ENCODE measurements at places on chromosomes 1 and 21.

DNA sequence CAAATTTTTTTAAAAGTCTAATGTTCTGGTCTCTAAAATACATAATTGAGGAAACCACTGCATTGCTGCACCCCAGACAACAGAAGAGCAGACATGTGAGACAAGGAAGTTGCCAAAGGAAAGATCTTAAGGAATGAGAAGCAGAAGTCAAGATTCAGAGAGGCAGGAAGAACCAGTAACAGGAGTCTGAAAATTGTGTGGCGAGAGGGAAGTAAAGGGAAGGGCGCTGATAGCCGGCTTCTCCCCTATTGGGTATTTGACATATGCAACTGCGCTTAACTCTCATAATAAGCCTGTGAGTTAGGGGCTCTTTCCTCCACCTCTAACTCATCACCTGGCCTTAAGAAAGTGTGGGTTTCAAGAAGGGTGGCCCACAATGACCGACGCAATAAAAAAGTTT lies 21.9 kb upstream of the KIF14 start:
- DNase-seq = no peak

- no peak for DNase-seq
Measured at GRCh38 chr1:37415611-37416244, 58.7 kb upstream of the ZC3H12A start.

DNA sequence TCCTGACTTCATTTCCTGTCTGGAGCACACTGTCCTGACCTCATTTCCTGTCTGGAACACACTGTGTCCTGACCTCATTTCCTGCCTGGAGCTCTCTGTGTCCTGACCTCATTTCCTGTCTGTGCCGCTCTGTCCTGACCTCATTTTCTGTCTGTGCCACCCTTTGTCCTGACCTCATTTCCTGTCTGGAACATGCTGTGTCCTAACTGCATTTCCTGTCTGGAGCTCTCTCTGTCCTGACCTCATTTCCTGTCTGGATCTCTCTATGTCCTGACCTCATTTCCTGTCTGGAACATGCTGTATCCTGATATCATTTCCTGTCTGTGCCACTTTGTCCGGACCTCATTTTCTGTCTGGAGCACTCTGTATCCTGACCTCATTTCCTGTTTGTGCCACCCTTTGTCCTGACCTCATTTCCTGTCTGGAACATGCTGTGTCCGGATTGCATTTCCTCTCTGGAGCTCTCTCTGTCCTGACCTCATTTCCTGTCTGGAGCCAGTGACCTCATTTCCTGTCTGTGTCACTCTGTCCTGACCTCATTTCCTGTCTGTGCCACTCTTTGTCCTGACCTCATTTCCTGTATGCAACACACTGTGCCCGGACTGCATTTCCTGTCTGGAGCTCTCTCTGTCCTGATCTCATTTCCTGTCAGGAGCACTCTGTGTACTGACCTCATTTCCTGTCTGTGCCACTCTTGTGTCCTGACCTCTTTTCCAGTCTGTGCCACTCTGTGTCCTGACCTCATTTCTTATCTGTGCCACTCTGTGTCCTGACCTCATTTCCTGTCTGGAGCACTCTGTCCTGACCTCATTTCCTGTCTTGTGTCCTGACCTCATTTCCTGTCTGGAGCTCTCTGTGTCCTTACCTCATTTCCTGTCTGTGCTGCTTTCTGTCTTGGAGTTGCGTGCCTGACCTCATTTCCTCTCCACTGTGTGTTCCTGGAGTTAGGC lies 27.6 kb downstream of the SKI start:
- DNase-seq = no peak

DNA sequence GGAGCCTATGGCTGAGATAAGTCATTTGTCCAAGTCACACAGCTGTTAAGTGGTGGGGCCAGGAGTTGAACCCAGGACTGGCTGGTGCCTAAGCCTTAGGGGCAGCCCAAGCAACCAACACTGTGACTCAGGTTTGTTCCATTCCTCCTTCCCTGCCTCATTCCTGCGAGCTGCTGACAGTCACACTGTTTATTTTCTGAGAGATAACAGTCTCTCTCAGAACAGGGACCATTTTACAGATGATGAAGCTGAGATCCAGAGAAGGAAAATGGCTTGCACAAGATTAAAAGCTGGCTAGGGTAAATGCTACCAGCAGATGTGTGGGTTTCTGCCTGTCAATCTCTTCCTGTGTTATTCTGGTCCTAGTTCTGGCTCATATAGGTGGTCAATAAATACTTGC lies 24.3 kb upstream of the TCEA3 start:
- DNase-seq = no peak

- no peak for DNase-seq
Measured at GRCh38 chr1:106615473-106615872, 441.0 kb upstream of the PRMT6 start.

DNA sequence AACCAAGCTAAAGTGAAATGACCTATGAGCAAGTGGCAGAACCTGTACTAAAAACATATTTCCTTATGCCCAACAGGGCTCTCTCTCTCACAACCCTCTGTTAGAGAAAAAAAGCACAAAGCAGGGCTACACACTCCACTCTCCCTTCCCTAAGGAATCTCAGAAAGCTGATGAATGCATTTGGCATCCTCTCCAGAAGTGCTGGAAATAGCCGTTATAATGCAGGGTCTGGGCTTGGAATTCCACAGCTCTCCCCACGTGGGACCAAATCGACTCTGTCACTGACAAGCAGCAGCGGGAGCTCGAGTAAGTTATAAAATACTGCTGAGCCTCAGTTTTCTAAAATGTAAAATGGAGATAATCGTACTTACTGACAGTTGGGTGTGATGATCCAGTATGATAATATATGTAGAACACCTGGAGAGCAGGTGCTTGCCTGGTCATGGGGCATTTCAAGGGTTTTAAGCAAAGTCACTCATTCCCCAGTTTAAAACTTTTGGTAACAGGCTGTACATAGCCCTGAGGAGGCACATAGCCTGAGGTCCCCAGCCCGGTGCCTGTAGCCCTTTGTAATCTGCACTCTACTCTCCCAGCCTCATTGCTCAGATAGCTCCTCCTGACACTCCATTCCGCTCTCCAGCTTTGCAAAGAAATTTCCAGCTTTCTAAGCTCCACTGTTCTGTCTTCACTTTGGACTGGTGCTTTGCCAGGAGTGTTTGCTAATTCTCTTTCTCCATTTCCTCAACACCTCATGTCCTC lies 175.6 kb upstream of the DAB1 start:
- peak; percentile 70 for DNase-seq

- DNase-seq = no peak
Measured at GRCh38 chr1:6870086-6870485, 84.8 kb downstream of the CAMTA1 start.

DNA sequence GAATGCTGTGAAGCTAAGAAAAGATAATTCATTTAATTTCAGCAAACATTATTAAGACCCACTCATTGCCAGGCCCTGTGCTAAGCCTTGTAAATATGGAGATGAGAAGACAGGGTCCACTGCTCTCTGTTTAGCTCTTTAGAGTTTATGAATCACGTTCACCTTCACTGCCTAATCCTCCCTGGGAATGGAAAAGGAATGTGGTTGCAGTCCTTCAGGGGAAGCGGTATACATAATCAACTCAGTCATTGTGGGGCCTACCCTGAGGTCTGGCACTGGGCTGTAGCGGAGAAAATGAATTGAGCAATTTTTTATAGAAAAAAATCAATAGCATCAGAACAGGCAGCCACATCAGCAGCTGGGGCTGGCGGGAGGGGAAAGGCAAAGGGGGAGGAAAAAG lies 412.1 kb upstream of the NFIA start:
- DNase-seq = no peak

GRCh38 chr1:41619511-41620364 lies 135.3 kb upstream of the EDN2 start:
- no peak for DNase-seq

DNA sequence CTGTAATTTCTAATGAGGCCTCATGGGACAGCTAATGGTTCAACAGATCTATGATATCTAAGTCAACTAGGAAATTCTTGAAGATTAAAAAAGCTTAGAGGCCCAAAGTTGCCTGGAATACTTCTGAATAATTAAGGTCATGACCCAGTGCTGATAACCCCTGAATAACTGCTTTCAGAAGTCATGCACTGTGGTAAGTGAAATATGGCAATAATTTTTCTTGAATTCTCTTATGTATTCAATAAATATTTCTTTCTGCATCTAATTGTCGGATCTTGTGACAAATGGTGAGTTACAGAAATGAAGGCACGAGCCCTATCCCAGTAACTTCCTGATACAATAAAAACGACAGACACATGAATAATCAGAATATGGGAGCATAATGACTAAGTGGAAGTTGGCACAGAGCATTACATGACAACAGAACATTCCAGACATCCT lies 219.3 kb upstream of the GREM2 start:
- peak; percentile 48 for DNase-seq

DNA sequence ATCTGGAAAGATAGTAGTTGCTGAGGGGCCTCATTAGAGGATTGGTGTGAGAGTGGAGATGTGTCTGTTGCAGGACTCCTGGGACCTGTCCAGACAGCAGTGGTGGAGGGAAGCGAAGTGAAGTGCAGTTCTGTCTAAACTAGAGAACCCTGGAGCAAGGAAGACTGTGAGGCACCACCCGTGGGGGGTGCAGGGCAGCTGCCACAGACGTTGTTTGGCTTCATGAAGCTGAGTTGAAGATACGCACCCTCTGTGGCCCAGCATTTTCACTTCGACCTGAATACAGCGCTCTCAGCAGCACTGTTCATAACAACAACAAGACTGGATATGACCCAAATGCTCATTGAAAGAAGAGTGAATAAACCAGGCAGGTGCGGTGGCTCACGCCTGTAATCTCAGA lies 29.3 kb downstream of the ABCG1 start:
- no peak for DNase-seq

GRCh38 chr1:170307426-170307825 lies 161.7 kb downstream of the NTMT2 start:
- DNase-seq = no peak

- no peak for DNase-seq
Measured at GRCh38 chr1:3053986-3054385, 15.0 kb upstream of the PRDM16 start.

- no peak for DNase-seq
Measured at GRCh38 chr21:21559285-21560045, 561.3 kb downstream of the NCAM2 start.

DNA sequence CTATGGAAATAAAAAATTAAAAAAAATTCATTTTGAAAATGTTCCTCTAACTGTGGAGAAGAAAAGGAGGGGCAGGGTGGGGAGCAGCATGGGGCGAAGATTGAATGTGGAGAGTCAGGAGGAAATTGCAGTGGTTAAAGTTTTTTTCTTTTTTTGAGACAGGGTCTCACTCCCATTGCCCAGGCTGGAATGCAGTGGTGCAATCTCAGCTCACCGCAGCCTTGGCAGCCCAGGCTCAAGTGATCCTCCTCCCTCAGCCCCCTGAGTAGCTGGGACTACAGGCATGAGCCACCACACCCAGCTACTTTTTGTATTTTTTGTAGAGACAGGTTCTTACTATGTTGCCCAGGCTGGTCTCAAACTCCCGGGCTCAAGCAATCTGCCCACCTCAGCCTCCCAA lies 67.6 kb downstream of the ADSS2 start:
- DNase-seq = no peak

- no peak for DNase-seq
Measured at GRCh38 chr1:27356277-27356618, 10.5 kb downstream of the MAP3K6 start.

- DNase-seq = no peak
Measured at GRCh38 chr1:27602462-27603308, 1.3 kb downstream of the AHDC1 start.

GRCh38 chr1:1360506-1361169 lies 2.3 kb upstream of the MXRA8 start:
- DNase-seq = peak; percentile 71

GRCh38 chr1:85109475-85109874 lies 61.2 kb upstream of the MCOLN3 start:
- DNase-seq = peak; percentile 31

DNA sequence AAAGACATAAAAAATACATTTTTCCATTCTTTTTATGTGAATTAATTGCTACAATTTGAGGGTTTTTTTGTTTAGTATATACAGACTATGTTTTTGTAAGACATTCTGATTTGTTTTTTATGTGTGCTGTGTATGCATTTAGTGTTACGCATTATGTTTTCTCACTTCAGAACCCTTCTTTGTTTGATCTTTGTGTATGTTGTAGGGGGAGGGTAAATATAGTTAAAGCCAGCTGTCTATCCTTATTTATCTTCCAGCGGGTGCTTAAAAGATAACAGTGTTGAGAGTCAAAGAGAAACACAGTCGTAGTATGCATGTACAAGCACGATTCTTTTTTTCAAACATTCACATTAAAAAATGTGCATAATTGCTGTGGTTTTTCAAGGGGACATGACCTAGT lies 97.5 kb upstream of the KIAA1614 start:
- no peak for DNase-seq

- peak; percentile 94 for DNase-seq
Measured at GRCh38 chr1:98323906-98324358, 337.6 kb upstream of the SNX7 start.

DNA sequence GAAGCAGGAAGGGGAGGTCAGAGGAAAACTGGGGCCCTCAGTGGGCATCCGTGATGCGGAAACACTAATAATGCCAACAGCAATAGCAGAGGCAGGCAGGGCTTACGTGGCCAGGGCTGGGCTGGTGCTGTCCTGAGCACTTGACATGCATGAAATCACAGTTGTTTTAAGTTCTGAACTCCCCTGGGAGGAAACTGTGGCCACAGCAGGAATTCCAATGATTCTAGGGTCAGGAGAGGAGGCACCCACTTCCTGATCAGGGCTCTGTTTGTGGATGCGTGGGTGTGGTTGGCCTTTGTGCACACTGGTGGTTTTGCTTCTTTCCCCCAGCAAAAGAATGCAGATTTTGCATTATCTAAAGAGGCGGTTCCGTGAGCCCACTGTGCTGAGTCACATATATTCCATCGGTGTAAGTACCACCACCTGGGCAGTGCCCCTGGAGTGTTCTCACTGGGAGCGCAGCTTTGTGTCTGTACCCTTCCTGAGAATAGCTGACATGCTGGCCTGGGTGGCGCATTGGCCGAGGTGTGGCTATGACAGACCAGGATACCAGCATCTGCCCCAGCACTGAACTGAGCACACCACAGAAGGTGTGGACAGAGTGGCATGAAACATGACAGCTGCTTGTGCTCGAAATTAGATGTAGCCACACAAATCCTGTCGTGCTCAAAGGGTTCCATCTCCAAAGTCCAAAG lies 71.0 kb downstream of the PDE9A start:
- DNase-seq = peak; percentile 8

GRCh38 chr1:207822602-207823451 lies 71.0 kb downstream of the CD46 start:
- no peak for DNase-seq

DNA sequence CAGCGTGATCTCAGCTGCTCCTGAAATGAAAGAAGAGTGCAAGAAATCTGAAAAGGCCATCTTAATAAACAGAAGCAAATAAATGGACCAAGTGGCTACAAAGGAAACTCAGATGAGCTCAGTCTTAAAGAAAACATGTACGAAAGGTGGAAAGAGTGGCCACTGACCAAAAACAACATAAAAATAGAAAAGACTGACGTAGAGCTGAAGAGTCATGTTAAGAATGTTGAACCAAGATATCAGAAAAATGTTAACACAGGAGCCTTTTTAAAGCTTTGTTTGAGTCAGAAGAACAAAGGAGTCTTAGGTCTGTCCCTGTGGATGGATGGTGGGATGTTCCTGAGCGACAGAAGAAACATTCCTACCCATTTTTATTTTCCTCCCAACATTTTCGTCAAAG lies 30.8 kb upstream of the ZNF648 start:
- no peak for DNase-seq
